ENCODE measurements at places on chromosomes 3 and 15.

- DNase-seq, result no peak
Measured at GRCh38 chr3:45557471-45557870, 37.1 kb upstream of the LIMD1 start.

GRCh38 chr3:64805248-64805647, 117.4 kb upstream of the ADAMTS9 start:
- no peak for DNase-seq

- no peak for DNase-seq
Measured at GRCh38 chr15:98933406-98933805, 74.2 kb downstream of the PGPEP1L start.

DNA sequence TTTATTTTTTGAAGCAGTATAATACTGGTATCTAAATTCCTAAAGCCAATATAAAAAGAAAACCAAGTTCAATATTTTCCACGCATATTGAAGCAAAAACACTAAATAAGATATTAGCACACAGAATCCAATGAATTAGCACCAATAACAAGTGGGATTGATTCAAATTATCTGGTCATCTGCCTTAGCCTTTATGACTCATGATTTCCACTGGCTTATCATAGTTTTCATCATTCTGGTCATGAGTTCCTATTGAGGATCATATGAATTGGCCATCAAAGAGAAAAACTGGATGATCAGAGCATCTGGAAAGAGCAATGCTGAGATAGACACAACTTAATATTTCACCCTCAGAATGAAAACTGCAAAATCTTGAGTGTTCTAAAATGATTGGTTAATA, 809.9 kb downstream of the MCTP2 start:
- DNase-seq, result no peak

- DNase-seq, result peak; percentile 34
Measured at GRCh38 chr15:32657198-32657883, 15.8 kb downstream of the SCG5 start.

- no peak for DNase-seq
Measured at GRCh38 chr15:65307978-65308377, 3.5 kb downstream of the RNU5B-1 start.

DNA sequence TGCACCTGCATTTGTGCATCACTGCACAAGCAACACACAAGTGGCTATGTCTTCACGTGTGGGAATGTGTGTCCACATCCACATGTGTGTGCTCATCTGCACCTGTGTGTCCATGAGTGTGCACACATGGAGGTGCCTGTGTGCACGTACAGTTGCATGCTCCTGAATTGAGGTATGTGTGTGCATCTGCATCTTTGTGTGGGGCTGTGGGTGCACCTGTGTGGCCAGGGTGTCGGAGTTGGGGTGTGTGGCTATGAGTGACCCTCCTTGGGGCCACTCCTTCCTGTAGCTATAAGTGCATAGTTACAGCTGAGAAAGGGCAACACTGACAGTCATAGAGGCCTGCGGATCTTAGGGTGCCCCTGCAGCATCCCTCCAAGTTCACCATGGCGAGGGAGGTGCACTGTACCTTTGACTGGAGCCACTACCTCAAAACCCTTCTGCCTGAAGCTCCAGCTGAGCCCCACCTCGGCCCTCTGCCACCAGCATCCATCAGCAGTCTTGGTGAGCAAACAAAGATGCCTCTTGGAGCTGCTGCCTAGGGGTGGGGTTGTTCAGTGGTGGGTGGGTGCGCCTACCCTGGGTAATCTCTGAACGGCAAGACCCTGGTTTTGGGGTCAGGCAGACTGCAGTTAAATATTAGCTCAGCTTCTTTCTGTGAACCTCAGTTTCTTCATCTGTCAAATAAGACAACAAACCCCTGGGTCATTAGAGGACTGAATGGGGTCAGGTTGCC, 5.2 kb upstream of the HHATL start:
- no peak for DNase-seq

GRCh38 chr3:18901571-18901970, 246.7 kb upstream of the KCNH8 start:
- no peak for DNase-seq

DNA sequence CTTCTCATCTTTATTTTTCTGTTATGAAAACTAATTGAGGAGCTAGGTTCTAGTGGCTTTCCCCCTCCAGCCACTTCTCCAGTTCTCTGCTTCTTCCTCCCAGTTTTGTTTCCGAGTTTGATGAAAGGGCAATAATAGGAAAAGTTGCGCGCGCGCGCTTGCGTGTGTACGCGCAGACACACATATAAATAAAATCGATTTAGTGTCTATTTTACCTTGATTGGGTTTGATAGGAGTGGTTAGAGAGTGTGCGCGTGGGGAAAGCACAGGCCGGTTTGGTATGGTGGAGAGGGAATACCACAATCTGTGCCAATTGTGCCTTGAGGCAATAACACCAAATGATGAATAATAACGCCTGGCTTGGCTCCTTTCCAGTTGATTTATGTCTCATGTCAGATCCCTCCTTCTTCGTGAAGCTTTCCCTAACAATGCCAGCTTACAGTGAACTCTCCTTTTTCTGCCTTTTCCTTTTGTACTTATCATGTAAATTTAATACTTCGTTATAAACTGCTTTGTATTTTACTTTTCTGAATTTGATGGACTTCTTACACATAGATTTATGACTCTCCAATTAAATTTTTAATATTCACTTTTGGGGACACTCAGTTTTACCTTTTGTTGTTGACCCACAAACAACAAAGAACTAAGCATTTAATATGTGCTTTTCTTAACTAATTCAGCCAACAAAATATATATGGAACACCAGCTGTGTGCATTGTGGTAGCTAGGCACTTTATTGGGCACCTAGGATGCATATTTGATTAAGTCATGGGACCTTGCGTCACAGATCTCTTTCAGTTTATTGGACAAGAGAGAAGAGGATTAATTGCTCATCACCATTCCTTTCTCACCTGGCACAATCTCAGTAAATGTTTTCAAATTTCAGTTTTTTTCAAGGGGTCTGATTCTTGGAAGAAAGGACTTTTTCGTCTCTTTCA, 1.7 kb downstream of the TIPARP start:
- DNase-seq, result peak; percentile 42

- DNase-seq, result no peak
Measured at GRCh38 chr3:103393395-103394186, 958.8 kb downstream of the ZPLD1 start.

GRCh38 chr3:107218864-107219269, 158.4 kb upstream of the CCDC54 start:
- no peak for DNase-seq

DNA sequence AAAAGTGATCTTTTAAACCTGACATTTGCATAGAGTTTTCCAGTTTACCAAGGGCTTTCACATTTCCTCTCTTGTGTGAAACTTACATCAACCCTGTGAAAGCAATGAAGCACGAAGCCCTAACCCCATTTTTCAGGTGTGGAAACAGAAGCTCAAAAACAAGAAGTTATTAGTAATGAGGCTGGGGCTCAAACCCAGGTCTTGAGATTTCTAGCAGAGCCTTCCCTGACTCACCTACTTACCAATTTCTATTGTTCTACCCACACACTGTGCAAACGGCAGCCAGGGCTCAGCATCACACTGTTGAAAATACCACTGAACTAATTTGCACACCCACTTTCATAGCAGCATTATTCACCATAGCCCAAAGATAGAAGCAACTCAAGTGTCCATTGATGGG, 117.8 kb upstream of the IGF1R start:
- DNase-seq, result no peak

- DNase-seq, result no peak
Measured at GRCh38 chr3:197173620-197174019, 124.8 kb downstream of the DLG1 start.

DNA sequence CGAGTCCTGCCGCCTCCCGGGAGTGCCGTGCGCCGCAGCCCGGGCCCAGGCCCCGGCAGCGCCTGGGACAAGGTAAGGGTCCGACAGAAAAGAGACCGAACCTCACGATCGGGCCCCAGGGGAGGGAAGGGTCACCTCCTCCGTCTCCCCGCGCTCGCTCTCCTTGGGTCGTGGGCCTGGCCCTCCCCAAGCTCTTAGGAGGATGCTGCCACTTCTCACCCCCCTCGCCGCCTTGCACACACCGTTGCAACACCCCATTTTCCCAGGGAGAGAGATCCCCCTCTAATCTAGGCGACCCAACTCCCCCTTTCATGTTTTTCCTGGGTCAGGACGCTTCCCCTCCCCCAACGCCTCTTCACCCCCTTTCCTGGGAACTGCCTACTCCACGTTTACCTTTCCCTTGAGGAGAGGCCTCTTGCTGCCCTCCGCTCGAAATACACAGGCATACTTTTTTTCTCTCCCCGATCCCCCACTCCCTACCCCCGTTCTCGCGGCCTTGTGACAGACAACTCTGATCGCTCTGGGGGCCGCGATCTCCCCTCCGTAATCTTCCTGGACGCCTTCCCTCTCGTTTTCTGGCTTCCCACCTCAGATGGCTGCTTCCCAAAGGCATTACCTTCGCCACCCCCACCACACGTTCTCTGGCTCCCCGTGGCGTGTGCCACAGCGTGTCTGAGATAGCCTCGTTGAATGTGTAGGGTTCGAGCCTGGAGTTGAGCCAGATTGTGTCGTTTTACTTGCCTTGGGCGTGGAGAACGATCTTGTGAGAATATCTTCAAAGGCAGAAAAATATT, 688 bp downstream of the SETD5 start:
- DNase-seq, result peak; percentile 41
